Tibial nerve (tissue), 4 donors: ENCODE measurements at places on chromosomes 7 and 10. TPM values are rescaled to one million over a fixed set of nuclear protein-coding genes. Genes with fewer than 3 reads are reported as not detected.

- H3K4me1 ChIP-seq, result no peaks in the 10 kb centered on the region
- no peak for DNase-seq
- no peaks in the 10 kb centered on the region for H3K27me3 ChIP-seq
These were observed 108.9 kb upstream of the LYZL2 start for GRCh38 chr10:30738416-30738815.

GRCh38 chr10:23190872-23191763 lies 994 bp upstream of the PTF1A start:
- H3K27ac ChIP-seq, result no peak overlapping the region
- H3K27me3 ChIP-seq, result peaks cover 84% of the 10 kb centered on the region
- no peaks in the 10 kb centered on the region for H3K4me1 ChIP-seq

GRCh38 chr10:110701617-110701971 lies 57.5 kb downstream of the RBM20 start:
- DNase-seq, result no peak
- H3K4me1 ChIP-seq, result no peaks in the 10 kb centered on the region
- no peak overlapping the region for H3K4me3 ChIP-seq
- H3K27ac ChIP-seq, result no peak overlapping the region
- no peaks in the 10 kb centered on the region for H3K36me3 ChIP-seq
- no peaks in the 10 kb centered on the region for H3K27me3 ChIP-seq

DNA sequence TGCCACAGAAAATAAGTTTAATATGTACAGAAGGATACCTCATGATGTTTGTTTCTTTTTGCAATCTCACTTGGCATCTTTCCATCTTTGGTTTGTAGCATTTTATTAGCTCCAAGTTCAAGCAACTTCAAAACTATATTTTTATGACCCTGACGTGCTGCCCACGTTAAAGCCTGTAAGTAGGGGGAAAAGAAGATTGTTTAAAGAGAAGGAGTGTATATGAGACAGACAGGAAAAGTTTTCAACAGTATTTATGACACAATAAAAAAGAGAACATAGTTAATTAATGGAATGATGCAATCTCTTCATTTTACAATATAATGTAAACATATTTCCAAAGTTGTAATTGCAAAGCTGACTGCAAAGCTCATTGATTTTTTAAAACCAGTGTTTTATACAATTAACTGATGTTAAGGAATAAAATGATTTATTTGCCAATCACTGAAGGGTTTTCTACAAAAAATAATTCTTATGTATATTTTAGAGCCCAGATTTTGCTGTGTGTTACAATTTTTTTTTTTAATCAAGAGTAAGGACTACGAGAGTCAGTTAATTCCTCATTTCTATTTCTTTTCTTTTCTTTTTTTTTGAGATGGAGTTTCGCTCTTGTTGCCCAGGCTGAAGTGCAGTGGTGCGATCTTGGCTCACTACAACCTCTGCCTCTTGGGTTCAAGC lies 42.5 kb downstream of the ASZ1 start:
- H3K27me3 ChIP-seq, result no peaks in the 10 kb centered on the region
- no peaks in the 10 kb centered on the region for H3K4me1 ChIP-seq
- H3K36me3 ChIP-seq, result no peaks in the 10 kb centered on the region
- H3K27ac ChIP-seq, result no peak overlapping the region
- no peak overlapping the region for H3K4me3 ChIP-seq

- DNase-seq, result no peak
- no peak overlapping the region for H3K4me3 ChIP-seq
- no peaks in the 10 kb centered on the region for H3K36me3 ChIP-seq
- no peaks in the 10 kb centered on the region for H3K27me3 ChIP-seq
These were observed 72.7 kb upstream of the PALS2 start for GRCh38 chr7:24500599-24500998.

DNA sequence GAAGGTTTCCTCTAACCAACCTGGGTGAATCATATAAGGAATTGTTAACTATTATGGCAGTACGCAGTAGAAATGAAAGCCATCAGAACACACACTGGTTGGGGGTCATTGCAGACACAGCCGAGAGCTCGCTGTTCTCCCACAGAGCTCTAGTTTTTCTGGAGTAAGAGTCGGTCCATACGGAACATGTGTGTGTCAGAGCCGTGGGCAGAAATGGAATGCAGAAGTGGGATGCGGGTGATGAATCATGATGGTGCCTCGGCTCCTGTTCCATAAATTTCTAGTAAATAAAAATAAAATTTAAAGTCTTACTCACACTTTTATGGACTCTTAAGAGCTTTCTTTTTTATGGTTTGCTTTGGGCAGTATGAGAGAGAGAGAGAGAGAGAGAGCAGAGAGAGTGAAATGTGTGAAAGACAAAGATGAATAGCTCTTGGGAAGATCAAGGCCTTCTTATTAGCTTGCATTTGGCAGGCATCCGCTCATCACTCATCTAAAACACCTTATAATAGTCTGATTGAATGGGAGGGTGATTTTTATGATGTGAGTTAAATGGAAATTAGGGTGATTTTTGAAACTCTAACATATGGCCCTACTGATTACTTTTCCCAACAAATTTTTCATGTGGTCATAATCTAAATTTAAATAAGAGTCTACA lies 98.8 kb upstream of the PFKP start:
- no peak overlapping the region for H3K4me3 ChIP-seq
- H3K27me3 ChIP-seq, result no peaks in the 10 kb centered on the region
- DNase-seq, result no peak
- H3K27ac ChIP-seq, result no peak overlapping the region
- H3K4me1 ChIP-seq, result no peaks in the 10 kb centered on the region
- no peaks in the 10 kb centered on the region for H3K36me3 ChIP-seq

- peak overlapping the region; percentile 22 for H3K27ac ChIP-seq
- peaks cover 54% of the 10 kb centered on the region for H3K4me1 ChIP-seq
- H3K4me3 ChIP-seq, result no peak overlapping the region
- no peak for DNase-seq
- H3K36me3 ChIP-seq, result no peaks in the 10 kb centered on the region
- H3K27me3 ChIP-seq, result no peaks in the 10 kb centered on the region
These were observed 286.4 kb downstream of the PRPF18 start for GRCh38 chr10:13873196-13873595.

DNA sequence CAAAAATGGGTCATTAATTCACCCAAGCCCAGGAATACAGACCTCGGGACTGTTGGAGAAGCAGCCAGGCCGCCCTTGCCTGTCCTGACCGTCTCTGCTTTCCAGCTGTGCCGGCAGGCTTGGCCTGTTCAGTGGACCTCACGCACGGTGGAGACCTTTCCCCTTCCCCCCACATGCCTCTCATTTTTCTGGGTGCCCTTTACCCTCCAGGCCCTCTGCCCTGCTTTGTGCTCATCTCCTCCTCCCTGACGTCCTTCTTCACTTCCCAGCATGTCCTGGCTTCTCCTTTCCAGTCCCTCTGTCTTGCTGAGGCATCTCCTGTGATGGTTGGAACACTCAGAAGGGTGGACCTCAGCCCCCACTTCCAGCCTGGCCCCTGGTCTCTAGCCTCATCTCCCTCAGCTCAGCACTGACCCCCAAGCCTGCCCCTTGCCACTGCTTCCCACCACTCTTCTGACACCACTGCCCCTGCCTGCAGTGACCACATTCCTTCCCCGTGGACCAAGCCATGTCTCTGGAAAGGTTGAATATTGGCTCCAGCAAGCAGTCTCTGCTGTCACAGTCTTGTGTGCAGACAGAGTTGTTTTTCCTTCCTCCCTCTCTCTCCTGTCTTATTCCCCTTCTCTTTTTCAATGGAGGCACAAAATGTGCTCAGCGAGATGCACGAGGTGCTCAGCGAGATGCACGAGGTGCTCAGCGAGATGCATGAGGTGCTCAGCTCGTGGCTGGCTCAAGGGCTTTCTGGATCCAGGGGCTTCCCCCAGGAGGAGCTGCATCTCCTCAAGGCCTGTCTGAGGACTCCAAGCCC lies 14.9 kb downstream of the BAG3 start:
- no peaks in the 10 kb centered on the region for H3K27me3 ChIP-seq
- no peaks in the 10 kb centered on the region for H3K4me1 ChIP-seq

DNA sequence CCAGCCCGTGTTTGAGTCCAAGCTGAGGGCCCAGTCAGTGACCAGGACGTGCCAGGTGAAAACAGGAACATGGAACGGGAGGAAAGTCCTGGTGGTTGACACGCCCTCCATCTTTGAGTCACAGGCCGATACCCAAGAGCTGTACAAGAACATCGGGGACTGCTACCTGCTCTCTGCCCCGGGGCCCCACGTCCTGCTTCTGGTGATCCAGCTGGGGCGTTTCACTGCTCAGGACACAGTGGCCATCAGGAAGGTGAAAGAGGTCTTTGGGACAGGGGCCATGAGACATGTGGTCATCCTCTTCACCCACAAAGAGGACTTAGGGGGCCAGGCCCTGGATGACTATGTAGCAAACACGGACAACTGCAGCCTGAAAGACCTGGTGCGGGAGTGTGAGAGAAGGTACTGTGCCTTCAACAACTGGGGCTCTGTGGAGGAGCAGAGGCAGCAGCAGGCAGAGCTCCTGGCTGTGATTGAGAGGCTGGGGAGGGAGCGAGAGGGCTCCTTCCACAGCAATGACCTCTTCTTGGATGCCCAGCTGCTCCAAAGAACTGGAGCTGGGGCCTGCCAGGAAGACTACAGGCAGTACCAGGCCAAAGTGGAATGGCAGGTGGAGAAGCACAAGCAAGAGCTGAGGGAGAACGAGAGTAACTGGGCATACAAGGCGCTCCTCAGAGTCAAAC lies 5.2 kb downstream of the GIMAP5 start:
- no peak for DNase-seq
- peaks cover 2% of the 10 kb centered on the region for H3K27me3 ChIP-seq
- H3K4me1 ChIP-seq, result no peaks in the 10 kb centered on the region
- H3K4me3 ChIP-seq, result no peak overlapping the region
- H3K36me3 ChIP-seq, result no peaks in the 10 kb centered on the region

DNA sequence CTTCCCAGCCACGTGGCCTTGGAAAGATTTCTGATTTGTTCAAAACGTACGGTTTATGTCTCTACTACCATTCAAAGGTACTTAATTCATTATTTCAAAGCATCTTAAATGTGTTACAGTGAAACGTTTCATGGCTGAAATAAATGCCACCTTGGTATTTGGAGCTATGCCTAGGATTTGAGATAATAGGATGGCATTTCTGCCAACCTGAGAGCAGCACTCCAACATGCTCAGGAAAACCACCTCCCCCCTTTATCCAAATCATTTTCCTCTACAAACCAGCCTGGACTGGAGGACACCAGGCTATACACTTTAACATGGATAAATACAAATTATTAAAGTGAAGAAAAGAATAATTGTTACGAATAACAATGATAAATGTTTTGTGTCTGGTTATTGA lies 260.9 kb downstream of the ZMYND11 start:
- peak overlapping the region; percentile 87 for H3K27ac ChIP-seq
- H3K27me3 ChIP-seq, result no peaks in the 10 kb centered on the region
- peaks cover 7% of the 10 kb centered on the region for H3K4me1 ChIP-seq
- H3K36me3 ChIP-seq, result no peaks in the 10 kb centered on the region
- no peak for DNase-seq

GRCh38 chr10:112203328-112204076 lies 19.9 kb upstream of the GPAM start:
- H3K4me1 ChIP-seq, result no peaks in the 10 kb centered on the region
- H3K4me3 ChIP-seq, result no peak overlapping the region
- H3K36me3 ChIP-seq, result no peaks in the 10 kb centered on the region
- H3K27ac ChIP-seq, result no peak overlapping the region
- DNase-seq, result no peak

DNA sequence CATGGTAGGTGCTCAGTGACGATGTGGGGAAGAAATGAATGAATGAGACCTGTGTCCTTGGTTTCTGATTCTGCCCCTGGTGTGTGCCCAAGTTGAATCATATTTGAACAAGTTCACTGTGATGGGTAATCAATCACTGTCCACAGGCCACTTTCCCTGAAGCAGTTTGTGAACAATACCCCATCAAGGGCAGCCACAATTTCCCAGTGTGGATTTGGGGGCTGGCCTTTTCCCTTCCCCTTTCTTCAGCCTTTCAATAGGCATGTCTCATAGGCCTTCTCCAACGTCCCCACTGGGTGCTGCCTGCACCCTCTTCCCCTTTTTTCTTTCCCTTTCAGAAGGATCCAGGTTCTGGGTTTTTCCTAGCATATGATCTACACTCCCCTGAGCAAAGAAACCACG lies 64.7 kb downstream of the CREB5 start:
- no peak overlapping the region for H3K27ac ChIP-seq
- no peaks in the 10 kb centered on the region for H3K4me1 ChIP-seq

The TRIM74 gene
- 1.4 TPM for total RNA-seq

The LRRD1 gene
- not detected for total RNA-seq

The KEL gene
- total RNA-seq, result 0.60 TPM

The STOX1 gene
- total RNA-seq, result 5.7 TPM

The EBLN1 gene
- total RNA-seq, result not detected

The MSS51 gene
- total RNA-seq, result 1.8 TPM
